Activated CD4-positive, alpha-beta T cell treated with anti-CD3 and anti-CD28 coated beads for 36 hours (primary cell): ENCODE measurements at places on chromosomes 12 and 14. TPM values are rescaled to one million over a fixed set of nuclear protein-coding genes. Genes with fewer than 3 reads are reported as not detected.

C12orf56 gene
- total RNA-seq, result not detected

FITM1 gene
- total RNA-seq, result 0.53 TPM

- peaks cover 3% of the 10 kb centered on the region for H3K27me3 ChIP-seq
- H3K4me1 ChIP-seq, result peaks cover 2% of the 10 kb centered on the region
- no peak overlapping the region for H3K27ac ChIP-seq
- DNase-seq, result peak; percentile 17
- no peaks in the 10 kb centered on the region for H3K36me3 ChIP-seq
Measured at GRCh38 chr14:32710731-32711680, 227.7 kb upstream of the NPAS3 start.

DNA sequence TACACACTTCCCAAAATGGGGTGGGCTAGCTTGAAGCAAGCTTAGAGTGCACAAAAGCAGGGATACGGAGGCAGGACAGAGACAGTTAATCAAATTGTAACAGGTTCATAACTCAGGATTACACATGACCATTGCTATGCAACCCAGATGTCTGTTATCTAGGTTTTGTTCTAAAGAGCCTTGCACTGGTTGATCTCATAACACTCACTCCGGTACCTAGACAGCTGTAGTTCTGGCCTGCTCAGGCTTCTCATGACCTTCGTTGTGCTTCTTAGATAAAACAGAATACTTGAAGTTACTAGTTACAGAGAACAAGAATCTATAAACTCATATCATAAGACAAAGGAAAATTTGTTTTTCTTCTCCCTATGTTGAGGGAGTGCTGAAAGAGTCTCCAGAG, 983.4 kb downstream of the TMEM121 start:
- DNase-seq, result no peak
- no peaks in the 10 kb centered on the region for H3K36me3 ChIP-seq
- no peak overlapping the region for H3K27ac ChIP-seq

GRCh38 chr14:93153121-93153520, 31.6 kb downstream of the MOAP1 start:
- H3K27me3 ChIP-seq, result no peaks in the 10 kb centered on the region
- peaks cover 3% of the 10 kb centered on the region for H3K4me1 ChIP-seq
- no peak overlapping the region for H3K27ac ChIP-seq
- H3K36me3 ChIP-seq, result no peaks in the 10 kb centered on the region
- DNase-seq, result no peak
- no peak overlapping the region for H3K4me3 ChIP-seq

DNA sequence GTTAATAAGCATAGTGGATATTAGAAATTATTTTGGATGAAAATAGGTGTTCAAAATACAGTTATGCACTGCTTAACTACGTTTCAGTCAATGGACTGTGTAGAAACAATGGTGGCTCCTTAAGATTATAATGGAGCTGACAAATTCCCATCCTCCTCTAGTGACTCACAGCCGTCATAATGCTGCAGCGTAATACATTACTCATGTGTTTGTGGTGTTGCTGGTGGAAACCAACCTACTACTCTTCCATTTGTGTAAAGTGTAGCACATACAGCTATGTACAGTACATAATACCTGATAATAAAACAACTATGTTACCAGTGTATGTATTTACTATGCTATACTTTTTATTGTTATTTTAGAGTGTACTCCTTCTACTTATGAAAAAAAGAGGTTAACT, 111.2 kb upstream of the TMCC3 start:
- DNase-seq, result peak; percentile 36
- peaks cover 5% of the 10 kb centered on the region for H3K4me1 ChIP-seq
- H3K36me3 ChIP-seq, result no peaks in the 10 kb centered on the region
- no peak overlapping the region for H3K27ac ChIP-seq
- H3K4me3 ChIP-seq, result no peak overlapping the region

DNA sequence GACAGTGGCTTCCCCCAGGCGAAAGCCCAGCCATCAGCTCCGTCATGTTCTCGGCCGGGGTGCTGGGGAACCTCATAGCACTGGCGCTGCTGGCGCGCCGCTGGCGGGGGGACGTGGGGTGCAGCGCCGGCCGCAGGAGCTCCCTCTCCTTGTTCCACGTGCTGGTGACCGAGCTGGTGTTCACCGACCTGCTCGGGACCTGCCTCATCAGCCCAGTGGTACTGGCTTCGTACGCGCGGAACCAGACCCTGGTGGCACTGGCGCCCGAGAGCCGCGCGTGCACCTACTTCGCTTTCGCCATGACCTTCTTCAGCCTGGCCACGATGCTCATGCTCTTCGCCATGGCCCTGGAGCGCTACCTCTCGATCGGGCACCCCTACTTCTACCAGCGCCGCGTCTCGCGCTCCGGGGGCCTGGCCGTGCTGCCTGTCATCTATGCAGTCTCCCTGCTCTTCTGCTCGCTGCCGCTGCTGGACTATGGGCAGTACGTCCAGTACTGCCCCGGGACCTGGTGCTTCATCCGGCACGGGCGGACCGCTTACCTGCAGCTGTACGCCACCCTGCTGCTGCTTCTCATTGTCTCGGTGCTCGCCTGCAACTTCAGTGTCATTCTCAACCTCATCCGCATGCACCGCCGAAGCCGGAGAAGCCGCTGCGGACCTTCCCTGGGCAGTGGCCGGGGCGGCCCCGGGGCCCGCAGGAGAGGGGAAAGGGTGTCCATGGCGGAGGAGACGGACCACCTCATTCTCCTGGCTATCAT, 663 bp downstream of the PTGER2 start:
- H3K27ac ChIP-seq, result peak overlapping the region; percentile 80
- peaks cover 50% of the 10 kb centered on the region for H3K4me1 ChIP-seq
- H3K27me3 ChIP-seq, result peaks cover 56% of the 10 kb centered on the region
- H3K4me3 ChIP-seq, result peak overlapping the region; percentile 87
- peak; percentile 53 for DNase-seq
- H3K36me3 ChIP-seq, result no peaks in the 10 kb centered on the region
